ENCODE measurements at places on chromosomes 11 and 22. TPM values are rescaled to one million over a fixed set of nuclear protein-coding genes. Genes with fewer than 3 reads are reported as not detected.

The ANGPTL5 gene
- not detected for total RNA-seq

The SCARF2 gene
- total RNA-seq, result 133 TPM

The MYBPC3 gene
- total RNA-seq, result not detected

The MYRF gene
- total RNA-seq, result not detected

The OR10D3 gene
- not detected for total RNA-seq

The POU2AF1 gene
- total RNA-seq, result 0.11 TPM

The SPDYC gene
- not detected for total RNA-seq

GRCh38 chr11:115498354-115498753 lies 5.9 kb downstream of the CADM1 start:
- no peak for DNase-seq

DNA sequence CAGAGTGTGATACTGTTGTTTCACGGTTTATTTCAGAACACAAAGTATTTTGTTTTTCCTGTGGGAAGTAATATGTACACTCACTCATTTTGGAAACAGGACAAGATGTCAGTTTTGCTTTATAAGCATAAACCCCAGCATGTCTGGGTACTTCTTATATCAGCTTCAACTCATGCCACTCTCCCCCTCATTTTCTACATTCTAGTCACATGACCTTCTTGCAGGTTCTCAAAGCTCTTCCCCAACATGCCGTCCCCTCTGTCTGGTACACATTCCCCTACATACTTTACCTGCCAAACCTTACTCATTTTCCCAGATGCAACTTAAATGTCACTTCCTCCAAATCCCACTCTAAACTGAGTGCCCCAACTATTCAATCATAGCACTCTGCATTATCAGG lies 1.6 kb upstream of the CTR9 start:
- no peak for DNase-seq

DNA sequence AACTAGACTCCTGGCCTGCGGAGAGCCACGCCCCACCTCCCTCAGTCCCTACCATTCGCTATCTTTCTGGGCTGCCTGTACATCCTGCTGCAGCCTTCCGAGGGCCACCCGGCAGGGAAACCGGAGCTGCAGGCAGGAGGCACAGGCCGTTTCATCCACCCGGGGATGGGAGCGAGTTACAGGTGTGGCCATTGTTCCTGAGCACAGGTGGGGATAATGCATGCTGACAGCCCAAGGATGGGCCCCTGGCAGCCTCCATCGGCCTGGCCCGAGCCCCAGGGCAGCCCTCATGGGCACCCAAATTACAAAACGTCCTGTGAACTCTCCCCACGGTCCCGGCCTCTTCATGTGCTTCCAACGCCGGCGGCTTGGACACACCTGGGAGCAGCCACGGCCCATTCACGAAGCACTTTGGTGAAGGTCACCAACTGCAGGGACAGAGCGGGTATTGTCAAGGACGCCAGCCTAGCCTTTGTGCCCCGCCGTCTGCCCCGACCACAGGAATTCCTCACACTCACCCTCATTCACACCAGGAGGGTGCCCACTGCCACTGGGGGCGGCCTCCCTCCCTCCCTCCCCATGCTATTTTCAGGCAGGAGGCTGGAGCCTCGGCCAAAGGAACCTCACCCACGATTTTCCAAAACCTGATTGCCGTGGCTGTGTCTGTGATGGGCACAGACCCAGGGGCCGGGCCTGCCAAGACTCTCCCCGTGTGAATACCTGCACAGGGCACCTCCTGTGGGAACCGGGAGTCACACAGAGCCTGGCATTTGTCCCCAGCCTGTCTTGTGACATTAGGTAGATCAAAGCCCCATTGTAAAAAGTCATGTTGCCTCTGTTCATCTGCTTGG lies 42.1 kb upstream of the MYEOV start:
- DNase-seq, result no peak

- peak; percentile 73 for DNase-seq
These were observed 23.6 kb downstream of the DUSP8 start for GRCh38 chr11:1548221-1549070.

GRCh38 chr22:22848364-22848866 lies 39.2 kb upstream of the IGLL5 start:
- no peak for DNase-seq

GRCh38 chr11:78181185-78181584 lies 7.2 kb downstream of the KCTD21 start:
- no peak for DNase-seq

DNA sequence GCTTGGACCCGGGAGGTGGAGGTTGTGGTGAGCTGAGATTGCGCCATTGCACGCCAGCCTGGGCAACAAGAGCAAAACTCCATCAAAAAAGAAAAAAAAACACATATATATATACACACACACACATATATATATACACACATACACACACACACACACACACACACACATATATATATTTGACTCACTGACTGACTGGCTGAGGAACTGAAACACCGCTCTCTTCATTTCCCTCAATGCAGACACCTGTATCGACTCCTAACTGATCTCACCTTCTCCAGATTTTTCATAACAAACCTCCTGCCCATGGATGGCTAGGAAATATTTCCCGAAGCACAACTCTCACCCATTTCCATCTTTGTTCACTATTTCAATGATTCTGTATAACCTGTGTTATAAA lies 140.7 kb upstream of the ANO3 start:
- DNase-seq, result no peak

DNA sequence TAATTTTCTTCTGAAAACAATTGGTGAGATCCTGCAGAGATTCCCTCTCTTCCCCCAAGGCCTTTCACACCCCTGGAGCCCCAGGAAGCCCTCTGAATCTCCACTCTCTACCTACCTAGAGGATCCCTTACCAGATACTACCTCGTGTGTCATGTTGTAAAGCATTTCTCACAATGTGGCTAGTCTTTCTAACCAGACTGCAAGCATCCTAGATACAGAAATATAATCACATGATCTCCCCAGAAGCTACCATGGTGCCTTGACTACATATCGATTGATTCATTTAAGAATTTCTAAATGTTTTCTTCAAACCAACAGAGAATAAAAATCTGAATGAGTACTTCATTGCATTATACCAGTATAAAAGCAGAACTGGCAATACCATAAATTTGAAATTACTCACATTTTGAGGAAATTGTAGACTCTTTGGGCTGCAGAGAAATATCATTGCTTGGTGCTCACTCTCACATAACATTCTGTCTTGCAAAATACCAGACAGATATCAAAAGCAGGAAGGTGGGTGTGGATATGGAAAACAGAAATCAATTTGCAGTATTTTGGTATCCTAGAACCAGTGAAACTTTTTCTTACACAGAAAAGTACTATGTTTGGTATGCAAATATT lies 113.5 kb downstream of the MAML2 start:
- no peak for DNase-seq

- no peak for DNase-seq
These were observed 96.8 kb downstream of the WNT7B start for GRCh38 chr22:45880091-45880715.

DNA sequence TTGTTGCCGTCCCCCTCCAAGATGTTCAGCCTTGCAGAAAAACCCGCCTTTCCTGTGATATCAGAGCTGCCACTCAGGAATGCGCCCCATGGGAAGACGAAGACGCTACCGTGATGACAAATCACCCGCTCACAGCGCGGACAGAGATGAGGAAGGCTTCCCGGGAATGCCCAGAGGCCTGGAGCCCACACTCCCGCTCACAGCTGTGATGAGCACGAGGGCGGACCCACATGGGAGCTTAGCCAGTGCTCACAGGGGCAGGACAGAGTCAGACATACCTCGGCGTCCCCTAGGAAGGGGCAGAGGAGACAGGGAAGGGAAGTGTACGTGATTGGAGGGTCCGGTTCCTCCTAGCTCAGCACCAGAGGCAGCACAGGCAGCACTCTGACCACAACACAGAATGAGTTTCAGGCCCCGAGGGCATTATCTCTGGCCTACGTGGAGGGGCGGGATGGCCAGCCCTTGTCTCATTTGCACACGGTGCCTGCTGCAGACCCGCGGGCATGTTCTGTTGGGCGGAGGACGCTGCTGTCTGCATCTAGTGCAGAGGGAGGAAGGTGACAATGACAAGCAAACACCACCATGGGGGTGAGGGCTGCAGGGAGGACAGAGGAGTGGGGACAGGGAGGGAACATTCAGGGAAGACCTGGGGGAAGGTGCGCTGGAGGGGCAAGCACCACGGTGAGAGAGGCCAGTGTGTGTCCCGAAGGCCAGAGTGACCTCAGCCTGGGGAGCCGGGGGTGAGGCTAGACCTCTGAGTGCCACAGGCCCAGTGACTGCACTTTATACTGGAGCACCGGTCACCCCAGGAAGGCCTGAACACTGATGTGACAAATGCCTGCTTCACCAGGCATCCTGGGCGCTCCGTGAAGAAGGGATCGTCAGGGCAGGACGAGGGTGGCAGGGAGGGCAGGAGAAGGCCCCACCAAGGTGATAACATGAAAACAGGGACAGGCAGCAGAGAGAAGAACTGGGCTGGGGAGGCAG lies 79.6 kb downstream of the CELSR1 start:
- DNase-seq, result no peak

GRCh38 chr11:130092661-130093060 lies 23.0 kb downstream of the APLP2 start:
- DNase-seq, result no peak

DNA sequence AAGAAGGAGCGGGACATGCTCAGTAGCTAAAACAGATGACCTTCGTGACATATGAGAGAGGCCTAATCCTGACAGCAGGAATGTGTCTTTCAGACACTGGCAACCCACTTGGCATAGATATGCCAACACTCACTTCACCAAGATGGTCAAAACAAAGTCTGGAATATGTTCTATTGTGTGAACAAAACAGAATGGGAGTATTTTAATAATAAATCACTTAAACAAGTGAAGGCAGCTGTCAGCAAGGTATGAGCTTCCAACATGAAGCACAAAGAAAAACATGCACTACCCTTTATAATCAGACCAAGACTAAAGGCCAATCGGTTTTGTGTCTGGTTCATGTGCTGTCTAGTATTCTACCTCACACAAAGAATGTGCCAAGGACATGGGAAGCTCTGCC lies 23.1 kb downstream of the CCDC34 start:
- no peak for DNase-seq

- no peak for DNase-seq
These were observed 71.7 kb downstream of the FDX1 start for GRCh38 chr11:110501428-110501827.

DNA sequence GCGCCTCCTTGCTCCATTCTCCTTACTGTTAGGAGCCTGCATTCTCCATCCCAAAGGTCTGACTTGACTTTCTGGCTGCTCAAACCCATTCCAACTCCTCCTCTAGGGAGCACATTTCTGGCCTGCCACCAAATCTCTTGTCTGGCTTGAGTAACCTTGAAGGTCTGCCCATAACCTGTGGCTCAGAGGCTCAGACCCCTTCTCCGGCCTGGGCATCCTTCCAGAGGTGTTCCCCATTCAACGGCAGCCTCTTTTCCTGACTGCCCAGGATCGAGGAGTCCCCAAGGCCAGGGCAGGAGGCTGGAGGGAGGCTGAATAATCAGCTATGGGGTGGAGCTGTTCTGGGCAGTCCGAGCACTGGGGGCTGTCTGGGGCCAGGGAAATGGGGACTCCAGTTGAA lies 2.2 kb downstream of the RAD9A start:
- DNase-seq, result no peak

GRCh38 chr22:44575381-44576268 lies 77.6 kb upstream of the RTL6 start:
- DNase-seq, result no peak

- no peak for DNase-seq
These were observed 281.0 kb upstream of the C11orf87 start for GRCh38 chr11:109140857-109141515.

DNA sequence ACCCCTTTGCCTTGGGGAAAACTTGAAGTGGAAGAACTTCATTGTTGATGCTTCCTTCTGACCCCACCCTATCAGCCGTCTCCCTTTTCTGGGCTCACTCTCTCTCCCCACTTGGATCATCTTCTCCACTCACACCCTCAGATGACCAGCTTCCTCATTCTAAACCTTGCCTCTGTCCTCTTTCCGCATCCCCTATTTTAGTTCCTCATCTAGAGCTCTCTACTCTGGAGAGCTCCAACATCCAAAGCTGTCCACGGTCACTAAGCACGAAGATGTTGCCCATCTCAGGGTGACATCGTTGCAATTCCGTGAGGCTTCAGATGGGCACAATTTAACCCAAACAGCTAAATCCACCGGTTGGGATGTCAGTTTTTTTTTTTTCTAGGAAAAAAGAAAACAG lies 31.6 kb upstream of the ME3 start:
- no peak for DNase-seq

DNA sequence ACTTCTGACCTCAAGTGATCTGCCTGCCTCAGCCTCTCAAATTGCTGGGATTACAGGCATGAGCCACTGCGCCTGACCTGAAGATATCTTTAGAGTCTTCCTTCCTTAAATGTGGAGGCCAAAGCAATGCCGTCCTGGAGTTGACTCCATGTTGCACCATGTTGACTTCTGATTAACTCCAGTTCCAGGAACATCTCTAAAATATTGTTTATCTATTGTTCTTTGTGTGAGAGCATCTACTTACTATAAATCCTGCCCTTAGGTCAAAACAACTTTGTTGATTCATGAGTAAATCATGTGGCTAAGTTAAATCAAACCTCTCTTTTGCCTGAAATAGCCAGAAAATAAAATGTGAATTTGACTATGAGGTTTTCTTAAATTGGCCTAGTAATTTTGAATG lies 56.6 kb upstream of the CAPRIN1 start:
- DNase-seq, result no peak

- no peak for DNase-seq
These were observed 979 bp downstream of the ZBED5 start for GRCh38 chr11:10856689-10857458.

DNA sequence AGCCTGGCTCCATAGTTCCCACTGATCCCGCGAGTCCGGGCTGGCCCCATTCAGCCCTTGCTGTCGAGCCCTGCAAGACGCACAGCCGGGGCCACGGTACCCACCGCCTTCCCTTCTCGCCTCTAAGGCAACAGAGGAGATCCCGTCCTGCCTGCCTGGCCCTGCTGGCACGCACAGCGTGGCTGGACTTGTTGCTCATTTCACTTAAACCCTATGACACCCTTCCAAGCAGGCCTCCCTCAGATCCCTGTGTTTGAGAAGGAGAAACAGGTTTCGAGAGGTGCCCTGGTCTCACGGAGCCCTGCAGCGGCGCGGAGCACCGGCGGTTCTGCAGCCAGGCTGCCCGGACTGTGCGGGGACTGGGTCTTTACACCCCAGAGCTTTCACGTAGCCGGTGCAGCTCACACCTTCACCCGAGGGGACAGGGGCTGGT lies 1048.4 kb downstream of the BRD1 start:
- no peak for DNase-seq

DNA sequence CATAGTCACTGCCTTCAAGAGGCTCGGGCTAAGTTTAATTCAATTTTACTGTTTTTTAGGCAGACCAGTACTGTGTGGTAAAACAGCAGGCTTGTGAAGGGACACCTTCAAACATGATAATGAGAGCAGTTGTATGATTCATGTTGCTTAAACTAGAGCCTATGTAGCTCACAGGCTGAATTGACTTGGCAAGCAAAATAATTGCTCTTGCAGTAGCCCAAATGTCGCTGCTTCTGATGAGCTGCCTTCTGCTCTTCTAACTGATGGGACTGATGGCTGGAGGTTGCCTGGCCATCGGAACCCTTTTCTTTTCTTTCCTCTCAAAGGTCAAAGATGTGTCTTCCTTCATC lies 137.6 kb downstream of the MAML2 start:
- no peak for DNase-seq

Data from ascending aorta (tissue), 2 donors.